ENCODE measurements at places on chromosomes 3 and 15.

GRCh38 chr3:120568598-120568997 lies 27.5 kb upstream of the NDUFB4 start:
- H3K4me1 ChIP-seq, result no peaks in the 10 kb centered on the region
- peaks cover 34% of the 10 kb centered on the region for H3K27me3 ChIP-seq
- no peak overlapping the region for H3K4me3 ChIP-seq
- no peak for DNase-seq

DNA sequence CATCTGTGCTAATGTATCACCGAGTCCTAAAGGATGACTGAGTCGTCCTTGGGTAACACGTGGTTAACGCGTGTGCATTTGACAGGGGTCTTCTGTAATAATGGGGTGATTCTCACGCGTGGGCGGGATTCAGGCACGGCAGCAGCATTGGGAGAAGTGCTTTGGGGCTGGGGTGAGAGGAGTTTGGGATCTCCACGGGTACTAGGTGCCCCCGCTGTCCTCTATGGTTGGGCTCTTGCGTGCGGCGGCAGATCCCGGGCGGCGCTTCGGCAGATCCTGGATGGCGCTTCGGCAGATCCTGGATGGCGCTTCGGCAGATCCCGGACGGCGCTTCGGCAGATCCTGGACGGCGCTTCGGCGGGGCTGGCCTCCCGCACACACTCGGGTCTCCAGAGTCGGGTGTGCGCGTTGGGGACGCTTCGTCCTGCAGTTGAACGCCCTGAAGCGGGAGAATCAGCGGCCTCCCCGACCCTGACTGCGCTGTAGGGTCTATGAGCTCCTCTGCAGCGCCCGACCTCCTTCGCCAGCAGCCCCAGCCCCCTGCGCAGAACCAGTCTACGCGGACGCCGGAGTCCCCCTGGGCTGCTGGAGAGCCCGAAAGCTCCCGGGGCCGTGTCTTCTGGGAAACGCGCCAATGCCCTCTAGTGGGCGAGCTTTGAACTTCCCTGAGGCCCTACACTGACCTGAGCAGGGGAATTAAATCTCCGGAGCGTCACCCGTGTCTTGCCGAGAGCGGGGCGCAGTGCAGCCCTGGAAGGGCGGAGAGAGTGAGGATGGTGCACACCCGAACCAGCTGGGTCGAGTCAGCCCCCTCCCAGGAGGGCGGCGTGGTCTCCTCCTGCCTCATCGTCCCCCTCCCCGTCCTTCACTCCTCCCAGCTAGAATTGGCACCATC lies 48.1 kb upstream of the EPHB3 start:
- H3K4me3 ChIP-seq, result peak overlapping the region; percentile 50
- DNase-seq, result peak; percentile 80
- no peak overlapping the region for H3K27ac ChIP-seq
- H3K27me3 ChIP-seq, result peaks cover 89% of the 10 kb centered on the region
- H3K4me1 ChIP-seq, result peaks cover 8% of the 10 kb centered on the region
- H3K36me3 ChIP-seq, result no peaks in the 10 kb centered on the region

DNA sequence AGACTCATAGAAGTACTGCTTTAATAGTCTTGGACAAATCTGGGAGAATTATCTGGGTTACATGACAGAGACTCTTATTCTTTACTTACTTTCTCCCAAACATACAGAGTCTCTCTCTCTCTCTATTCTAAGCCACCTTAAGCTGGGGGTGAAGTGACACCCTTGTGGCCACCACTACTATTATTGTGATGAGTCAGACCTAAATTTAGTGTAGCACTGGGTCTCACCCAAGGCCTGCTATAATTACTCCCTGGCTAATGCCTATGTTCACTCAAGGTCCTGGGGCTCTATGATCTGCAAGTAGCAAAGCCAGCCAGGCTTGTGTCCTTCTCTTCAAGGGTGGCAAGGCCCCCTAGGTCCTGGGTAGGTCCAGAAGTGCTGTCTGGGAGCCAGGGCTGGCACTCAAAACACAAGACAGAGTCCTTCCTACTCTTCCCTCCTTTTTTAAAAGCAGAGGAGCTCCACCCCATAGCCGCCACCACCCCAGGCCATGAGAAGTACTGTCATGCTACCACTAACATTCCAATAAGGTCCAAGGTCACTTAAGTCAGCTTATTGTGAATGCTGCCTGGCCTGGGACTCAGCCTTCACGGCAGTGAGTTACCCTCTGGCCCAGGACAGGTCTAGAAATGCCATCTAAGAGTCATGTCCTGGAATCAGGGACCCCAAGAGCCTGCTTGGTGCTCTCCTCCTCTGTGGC lies 183.6 kb downstream of the POLQ start:
- no peaks in the 10 kb centered on the region for H3K36me3 ChIP-seq
- H3K27ac ChIP-seq, result no peak overlapping the region
- DNase-seq, result no peak
- H3K4me1 ChIP-seq, result no peaks in the 10 kb centered on the region
- no peak overlapping the region for H3K4me3 ChIP-seq

DNA sequence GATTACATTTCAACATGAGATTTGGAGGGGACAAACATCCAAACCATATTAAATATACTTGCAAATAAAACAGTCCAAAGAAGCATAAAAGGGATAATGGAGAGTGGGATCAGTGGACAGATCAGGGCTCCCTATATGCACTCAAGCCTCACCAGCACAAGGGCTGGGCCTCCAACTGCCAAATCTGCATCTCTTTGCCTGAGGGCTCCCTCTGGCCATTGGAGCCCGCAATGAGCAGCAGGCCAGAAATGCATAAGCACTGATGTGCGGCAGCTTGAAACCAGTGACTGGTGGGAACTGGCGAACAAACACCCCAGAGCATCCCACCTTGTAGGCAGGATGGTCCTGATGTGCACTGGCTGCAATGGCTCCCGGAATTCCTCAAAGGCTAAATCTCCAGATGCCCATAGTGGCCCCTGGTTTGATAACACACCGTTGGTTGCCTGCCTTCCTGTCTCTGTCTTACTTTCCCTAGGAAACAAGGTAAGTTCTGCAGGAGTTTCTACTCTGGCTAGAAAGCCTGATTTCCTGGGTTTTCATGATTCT lies 55.9 kb upstream of the POMGNT2 start:
- no peak for DNase-seq
- peaks cover 19% of the 10 kb centered on the region for H3K4me1 ChIP-seq
- H3K27me3 ChIP-seq, result no peaks in the 10 kb centered on the region
- peak overlapping the region; percentile 73 for H3K4me3 ChIP-seq

- DNase-seq, result no peak
- H3K36me3 ChIP-seq, result no peaks in the 10 kb centered on the region
- H3K27me3 ChIP-seq, result peaks cover 29% of the 10 kb centered on the region
- H3K4me3 ChIP-seq, result no peak overlapping the region
- peaks cover 12% of the 10 kb centered on the region for H3K4me1 ChIP-seq
Observed at GRCh38 chr15:62858343-62858742, 184.2 kb upstream of the TPM1 start.

DNA sequence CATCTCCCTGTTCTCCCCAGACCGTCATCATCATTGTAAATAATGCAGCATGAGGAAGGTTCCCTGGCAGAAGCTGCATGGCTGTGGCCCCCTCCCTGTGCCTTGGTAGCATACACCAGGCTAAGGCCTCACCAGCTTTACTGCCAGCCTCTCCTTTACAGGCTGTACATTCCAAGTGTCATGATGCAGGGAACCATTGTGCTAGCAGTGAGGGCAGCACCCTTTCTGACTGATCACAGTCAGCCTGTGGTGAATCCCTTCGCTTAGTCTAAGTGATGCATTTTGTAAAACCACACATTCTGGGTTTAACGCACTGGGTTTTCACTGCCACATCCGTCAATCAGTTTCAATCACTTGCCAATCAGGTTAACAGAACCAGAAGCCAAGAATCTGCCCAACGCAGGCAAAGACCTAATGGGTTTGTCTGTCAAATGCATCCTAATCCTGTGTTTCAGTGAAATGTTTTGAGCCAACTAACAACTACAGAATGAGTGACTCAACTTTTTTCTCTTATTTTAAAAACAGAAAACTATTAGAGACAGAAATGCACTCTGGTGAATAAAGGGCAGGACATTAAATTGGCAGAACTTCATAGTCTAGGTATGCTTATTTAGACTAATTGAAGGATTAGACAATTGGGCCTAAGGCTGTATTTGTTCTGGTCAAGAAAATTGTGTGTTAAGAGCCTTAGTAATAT lies 225.9 kb upstream of the DPH6 start:
- H3K4me1 ChIP-seq, result no peaks in the 10 kb centered on the region
- no peaks in the 10 kb centered on the region for H3K27me3 ChIP-seq
- no peaks in the 10 kb centered on the region for H3K36me3 ChIP-seq
- DNase-seq, result no peak
- no peak overlapping the region for H3K27ac ChIP-seq

GRCh38 chr3:136535906-136536305 lies 216.3 kb downstream of the STAG1 start:
- no peaks in the 10 kb centered on the region for H3K27me3 ChIP-seq
- H3K27ac ChIP-seq, result no peak overlapping the region
- H3K4me3 ChIP-seq, result no peak overlapping the region
- DNase-seq, result no peak
- H3K4me1 ChIP-seq, result peaks cover 1% of the 10 kb centered on the region
- H3K36me3 ChIP-seq, result no peaks in the 10 kb centered on the region

GRCh38 chr3:77324105-77324504 lies 284.2 kb downstream of the ROBO2 start:
- no peaks in the 10 kb centered on the region for H3K4me1 ChIP-seq
- no peak overlapping the region for H3K4me3 ChIP-seq
- DNase-seq, result no peak
- H3K27me3 ChIP-seq, result no peaks in the 10 kb centered on the region

DNA sequence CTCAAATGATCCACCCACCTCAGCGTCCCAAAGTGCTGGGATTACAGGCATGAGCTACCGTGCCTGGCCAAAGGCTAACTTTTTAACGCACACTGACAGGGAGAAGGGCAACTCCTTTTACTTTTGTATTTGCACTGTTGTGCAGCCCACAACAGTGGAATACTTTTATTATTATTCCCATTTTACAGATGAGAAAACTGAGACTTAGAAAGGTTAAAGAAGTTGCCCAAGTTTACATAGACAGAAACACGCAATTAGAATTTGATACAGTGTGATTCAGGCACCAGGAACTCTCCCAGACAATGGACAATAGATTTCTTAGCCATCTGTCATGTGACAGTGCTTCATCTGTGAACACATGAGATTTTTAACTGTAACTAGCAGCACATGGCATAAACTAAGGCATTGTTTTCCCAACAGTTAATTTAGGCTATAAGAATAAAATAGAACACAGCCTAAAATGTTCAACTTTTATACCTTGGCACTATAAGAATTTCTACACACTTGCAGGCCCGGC lies 18.8 kb downstream of the STAG1 start:
- H3K27ac ChIP-seq, result peak overlapping the region; percentile 90
- H3K36me3 ChIP-seq, result peaks cover 3% of the 10 kb centered on the region
- DNase-seq, result no peak
- peaks cover 32% of the 10 kb centered on the region for H3K4me1 ChIP-seq
- H3K27me3 ChIP-seq, result no peaks in the 10 kb centered on the region
- H3K4me3 ChIP-seq, result no peak overlapping the region

- DNase-seq, result no peak
- H3K27ac ChIP-seq, result no peak overlapping the region
- no peak overlapping the region for H3K4me3 ChIP-seq
- no peaks in the 10 kb centered on the region for H3K36me3 ChIP-seq
Observed at GRCh38 chr3:127457546-127458145, 132.9 kb downstream of the TPRA1 start.

- H3K27me3 ChIP-seq, result peaks cover 77% of the 10 kb centered on the region
- no peaks in the 10 kb centered on the region for H3K36me3 ChIP-seq
- H3K4me3 ChIP-seq, result no peak overlapping the region
Observed at GRCh38 chr3:170584585-170585007, 1.3 kb downstream of the SLC7A14 start.

DNA sequence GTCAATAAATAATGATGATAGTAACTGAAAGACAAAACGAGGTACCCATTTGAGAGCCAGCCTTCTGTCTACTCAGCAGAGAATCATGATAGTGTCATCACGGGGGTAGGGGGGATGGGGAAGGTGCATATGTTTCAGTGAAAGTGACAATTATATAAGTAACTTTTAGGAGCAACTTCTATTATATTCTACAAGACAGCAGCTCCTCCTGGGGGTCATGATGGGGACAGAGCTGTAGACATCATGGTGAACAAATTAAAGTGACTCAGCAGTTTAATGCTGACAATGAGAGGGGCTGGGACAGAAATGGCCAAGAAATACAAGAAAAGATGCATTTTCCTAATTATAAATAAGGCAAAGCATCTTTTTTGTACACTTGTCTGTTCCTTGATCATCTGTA lies 11.8 kb downstream of the CAPN3 start:
- H3K27ac ChIP-seq, result no peak overlapping the region
- H3K4me1 ChIP-seq, result no peaks in the 10 kb centered on the region
- peaks cover 6% of the 10 kb centered on the region for H3K36me3 ChIP-seq
- no peaks in the 10 kb centered on the region for H3K27me3 ChIP-seq

GRCh38 chr3:133938770-133939462 lies 43.2 kb upstream of the RAB6B start:
- no peak overlapping the region for H3K27ac ChIP-seq
- H3K36me3 ChIP-seq, result no peaks in the 10 kb centered on the region
- no peaks in the 10 kb centered on the region for H3K4me1 ChIP-seq
- no peak for DNase-seq
- no peak overlapping the region for H3K4me3 ChIP-seq

- no peaks in the 10 kb centered on the region for H3K36me3 ChIP-seq
- no peak overlapping the region for H3K27ac ChIP-seq
- H3K4me3 ChIP-seq, result no peak overlapping the region
- no peaks in the 10 kb centered on the region for H3K4me1 ChIP-seq
- DNase-seq, result no peak
- no peaks in the 10 kb centered on the region for H3K27me3 ChIP-seq
Observed at GRCh38 chr15:27635916-27636315, 463.2 kb downstream of the OCA2 start.

- H3K27ac ChIP-seq, result no peak overlapping the region
- no peak for DNase-seq
- no peaks in the 10 kb centered on the region for H3K36me3 ChIP-seq
- no peaks in the 10 kb centered on the region for H3K4me1 ChIP-seq
- no peak overlapping the region for H3K4me3 ChIP-seq
- H3K27me3 ChIP-seq, result no peaks in the 10 kb centered on the region
Observed at GRCh38 chr3:177764377-177764912, 567.2 kb upstream of the TBL1XR1 start.

GRCh38 chr15:95417761-95418160 lies 912.7 kb upstream of the NR2F2 start:
- H3K36me3 ChIP-seq, result no peaks in the 10 kb centered on the region
- no peaks in the 10 kb centered on the region for H3K27me3 ChIP-seq
- no peak overlapping the region for H3K27ac ChIP-seq
- no peak overlapping the region for H3K4me3 ChIP-seq
- H3K4me1 ChIP-seq, result no peaks in the 10 kb centered on the region
- DNase-seq, result no peak

GRCh38 chr3:16203671-16204629 lies 29.5 kb downstream of the GALNT15 start:
- peaks cover 41% of the 10 kb centered on the region for H3K27me3 ChIP-seq
- H3K27ac ChIP-seq, result no peak overlapping the region
- H3K4me3 ChIP-seq, result no peak overlapping the region
- peaks cover 3% of the 10 kb centered on the region for H3K36me3 ChIP-seq

- H3K4me1 ChIP-seq, result no peaks in the 10 kb centered on the region
- no peak overlapping the region for H3K27ac ChIP-seq
- no peak for DNase-seq
- H3K36me3 ChIP-seq, result no peaks in the 10 kb centered on the region
- no peak overlapping the region for H3K4me3 ChIP-seq
Observed at GRCh38 chr3:60424034-60424433, 827.2 kb downstream of the FHIT start.

GRCh38 chr3:171454041-171454440 lies 6.2 kb downstream of the TNIK start:
- no peak for DNase-seq
- peaks cover 42% of the 10 kb centered on the region for H3K4me1 ChIP-seq
- H3K27me3 ChIP-seq, result no peaks in the 10 kb centered on the region
- H3K36me3 ChIP-seq, result peaks cover 14% of the 10 kb centered on the region
- no peak overlapping the region for H3K4me3 ChIP-seq
- H3K27ac ChIP-seq, result no peak overlapping the region
